ENCODE measurements at places on chromosomes 3 and 15.

GRCh38 chr15:58726867-58727266, 22.6 kb downstream of the ADAM10 start:
- DNase-seq: no peak

- no peak for DNase-seq
Observed at GRCh38 chr3:177838766-177839350, 641.6 kb upstream of the TBL1XR1 start.

DNA sequence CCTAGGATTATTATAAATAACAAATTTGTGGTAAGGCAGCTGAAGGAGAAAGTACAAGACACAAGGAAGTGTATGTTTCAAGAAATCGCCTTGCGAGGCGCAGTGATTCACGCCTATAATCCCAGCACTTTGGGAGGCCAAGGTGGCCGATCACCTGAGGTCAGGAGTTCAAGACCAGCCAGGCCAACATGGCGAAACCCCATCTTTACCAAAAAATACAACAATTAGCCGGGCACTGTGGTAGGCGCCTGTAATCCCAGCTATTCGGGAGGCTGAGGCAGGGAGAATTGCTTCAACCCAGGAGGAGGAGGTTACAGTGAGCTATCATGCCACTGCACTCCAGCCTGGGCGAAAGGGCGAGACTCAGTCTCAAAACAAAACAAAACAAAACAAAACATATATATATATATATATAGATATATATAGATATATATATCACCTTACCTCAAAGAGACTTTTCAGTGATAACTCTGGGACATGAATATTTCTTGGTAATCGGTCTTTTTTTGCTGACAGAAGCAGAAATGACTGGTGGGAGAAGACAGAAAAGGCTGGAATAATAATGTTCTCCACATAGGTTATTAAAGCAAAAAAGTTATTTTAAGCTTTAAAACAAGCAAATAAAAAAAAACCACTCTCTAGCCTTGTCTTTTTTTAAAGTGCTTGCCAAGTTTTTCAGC, 52.3 kb downstream of the TRANK1 start:
- DNase-seq: no peak

- no peak for DNase-seq
Observed at GRCh38 chr3:32780735-32781210, 37.0 kb upstream of the TRIM71 start.

DNA sequence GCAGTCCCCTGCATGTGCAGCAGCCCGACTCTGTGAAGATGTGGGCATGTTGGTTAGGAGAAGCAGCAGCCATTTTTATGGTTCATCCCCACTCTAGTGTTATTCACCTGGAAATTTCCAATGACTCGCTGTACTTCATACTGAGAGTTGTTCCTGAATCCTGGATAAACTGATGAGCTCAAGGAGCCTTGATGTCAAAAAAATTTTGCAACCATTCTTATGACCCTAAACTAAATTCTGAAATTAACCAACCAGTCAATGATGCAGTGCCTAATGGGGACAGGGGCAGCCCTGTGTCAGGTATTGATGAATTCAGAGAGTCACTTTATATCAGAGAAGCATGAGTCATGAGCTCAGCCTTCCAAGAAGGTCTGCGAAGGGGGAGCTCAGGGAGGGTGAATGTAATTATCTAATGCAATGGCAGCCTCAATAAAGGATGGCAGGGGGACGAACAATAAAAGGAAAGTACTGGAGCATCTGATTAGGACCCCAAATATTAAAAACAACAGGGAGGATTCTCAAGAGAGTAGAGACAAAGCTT, 108.4 kb upstream of the VEPH1 start:
- DNase-seq: no peak

- no peak for DNase-seq
Observed at GRCh38 chr3:168060317-168060716, 35.4 kb downstream of the GOLIM4 start.

GRCh38 chr3:126002189-126002588, 33.2 kb downstream of the ROPN1B start:
- DNase-seq: no peak

- DNase-seq: no peak
Observed at GRCh38 chr3:66889750-66890494, 108.2 kb upstream of the KBTBD8 start.

Data from NCI-H1417 treated with DMSO at 0.1 percent for 48 hours (cell line).